Stimulated activated memory B cell treated with anti-CD40 and anti-IgM and Interleukin-4, amounts not matched to agents 10 μg/mL and 1 μg/mL and 100 μg/mL, for 72 hours (primary cell): ENCODE measurements at places on chromosomes 5 and 9.

- no peak for ATAC-seq
Measured at GRCh38 chr9:126468141-126468825, 141.7 kb downstream of the MVB12B start.

DNA sequence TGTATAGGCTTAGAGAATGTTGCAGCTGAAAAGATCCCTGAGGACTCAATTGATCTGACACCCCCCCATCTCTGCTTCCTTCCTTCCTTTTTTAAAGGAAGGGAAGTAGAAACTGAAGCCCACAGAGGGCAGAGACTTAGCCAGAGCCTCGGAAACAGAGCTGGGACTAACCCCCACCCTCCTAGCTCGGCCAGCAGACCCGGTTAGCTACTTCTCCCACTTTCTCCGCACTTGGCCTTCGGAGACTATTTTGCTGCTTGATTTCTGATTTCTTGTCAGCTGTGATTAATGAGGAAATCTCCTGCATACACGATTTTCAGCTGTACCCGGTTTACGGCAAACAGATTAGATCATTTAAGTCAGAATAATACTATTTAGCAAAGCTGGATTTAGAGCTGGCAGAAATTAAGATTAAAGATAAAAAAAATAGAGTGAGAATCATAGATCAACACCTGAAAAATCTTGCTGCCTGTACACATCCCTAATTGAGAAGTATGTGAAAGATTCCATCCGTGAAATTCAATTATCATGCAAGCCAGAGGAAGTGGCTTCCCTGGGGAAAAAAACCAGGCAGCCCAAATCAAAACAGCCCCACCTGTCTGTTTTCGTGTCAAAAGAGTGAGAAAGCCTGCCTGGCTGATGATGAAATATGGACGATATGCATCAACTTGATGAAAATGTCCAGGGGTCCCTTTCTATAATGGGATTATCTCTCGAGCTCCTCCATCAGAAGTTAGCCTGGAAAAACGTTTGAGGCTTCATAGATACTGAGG is 159.5 kb upstream of the SHB start:
- no peak for ATAC-seq

- ATAC-seq: no peak
Measured at GRCh38 chr9:81562231-81563019, 126.9 kb downstream of the TLE1 start.

DNA sequence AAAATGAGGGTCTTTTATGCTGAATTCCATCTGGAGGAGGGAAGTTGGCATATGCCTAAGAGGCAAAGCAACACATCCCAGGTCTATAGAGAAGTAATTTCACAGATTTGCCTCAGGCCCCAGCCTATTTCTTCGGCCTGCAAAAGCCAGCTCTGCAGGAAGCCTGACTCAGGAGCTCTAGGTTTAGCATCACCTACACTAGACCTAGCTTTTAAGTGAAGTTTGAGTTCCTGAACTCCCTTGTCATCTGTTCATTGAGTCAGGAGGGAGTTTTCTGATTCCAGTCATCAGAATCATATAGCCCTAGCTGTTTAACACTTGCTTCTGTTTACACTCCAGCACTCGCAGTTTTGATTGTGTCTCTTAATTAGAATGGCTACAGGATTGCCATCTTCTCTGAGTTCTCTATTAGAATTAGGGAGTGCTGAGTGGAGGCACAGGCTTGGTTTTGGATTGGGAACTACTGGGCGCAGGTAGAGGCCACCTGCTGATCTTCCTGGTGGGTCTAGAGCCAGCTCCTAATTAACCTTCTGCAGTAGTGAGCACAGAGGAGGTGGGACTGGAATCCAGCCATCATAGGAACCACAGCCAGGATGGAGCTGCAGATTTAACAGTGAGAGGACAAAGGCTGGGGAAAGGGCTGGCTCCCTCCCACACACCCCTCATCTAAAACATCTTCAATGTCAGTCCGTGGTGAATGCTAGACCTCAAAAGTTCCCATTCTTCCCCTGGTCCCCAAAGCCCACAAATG is 179.5 kb downstream of the TRIO start:
- no peak for ATAC-seq

DNA sequence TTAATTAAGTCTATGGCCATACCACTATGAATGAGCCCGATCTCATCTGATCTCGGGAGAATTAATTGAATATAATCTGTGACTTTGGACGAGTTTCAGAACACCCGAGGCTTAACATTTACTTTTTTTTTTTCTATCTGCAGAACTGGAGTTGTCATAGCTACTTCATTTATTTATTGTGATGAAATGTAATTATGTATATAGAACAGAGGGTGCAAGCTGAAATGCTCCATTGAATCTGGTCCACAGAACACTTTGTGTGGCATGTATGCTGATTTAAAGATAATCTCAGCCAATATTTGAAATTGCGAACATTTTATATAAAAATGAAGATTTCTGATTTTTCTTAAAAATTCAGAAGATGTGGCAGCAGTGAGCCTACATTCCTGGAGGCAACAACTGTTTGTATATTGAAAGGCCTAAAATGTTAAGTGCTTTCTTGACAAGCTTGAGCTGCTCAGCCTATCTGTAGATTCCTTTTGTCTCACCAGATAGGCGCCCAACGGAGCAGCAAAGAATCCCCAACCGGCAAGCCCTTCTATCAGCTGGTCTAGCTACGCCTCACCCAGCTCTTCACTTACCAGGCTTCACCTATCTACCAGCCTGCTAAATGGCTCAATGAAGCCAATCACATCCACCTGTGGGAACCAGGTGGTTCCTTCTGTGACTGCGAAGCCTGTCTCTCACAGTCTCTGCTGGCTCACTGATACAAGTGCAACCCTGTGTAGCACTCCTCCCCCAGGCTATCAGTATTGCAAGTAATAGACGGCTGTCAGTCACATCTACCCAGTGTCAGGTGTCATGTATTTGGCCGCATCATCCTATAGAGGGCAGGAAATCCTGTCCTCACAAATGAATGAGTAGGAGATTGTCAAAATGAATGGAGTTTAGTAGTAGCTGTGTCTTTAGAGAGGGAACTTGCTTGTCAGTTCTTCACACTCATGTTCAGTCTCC is 170.6 kb upstream of the MRPS30 start:
- no peak for ATAC-seq
